Upper lobe of right lung (tissue), 1 donor: ENCODE measurements at places on chromosomes 6 and 20. TPM values are rescaled to one million over a fixed set of nuclear protein-coding genes. Genes with fewer than 3 reads are reported as not detected.

DNA sequence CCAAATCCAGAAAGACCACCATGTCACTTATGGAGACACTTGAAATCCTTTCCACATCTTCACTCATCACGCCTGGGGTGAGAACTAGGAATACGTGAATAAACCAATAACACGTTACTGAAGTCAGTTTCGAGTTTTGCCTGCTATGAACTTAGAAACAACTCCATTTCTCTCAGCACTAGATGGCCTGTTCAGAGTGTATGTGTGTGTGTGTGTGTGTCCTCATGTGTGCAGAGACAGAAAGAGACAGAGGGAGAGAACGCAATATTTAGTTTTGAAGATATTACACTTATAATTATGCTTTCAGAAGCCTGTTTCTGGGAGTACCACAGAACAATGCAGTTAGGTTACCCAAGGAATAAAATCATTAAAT is 81.2 kb upstream of the CCN6 start:
- no peak for DNase-seq

ECHDC1 gene
- 105 TPM for total RNA-seq

DNA sequence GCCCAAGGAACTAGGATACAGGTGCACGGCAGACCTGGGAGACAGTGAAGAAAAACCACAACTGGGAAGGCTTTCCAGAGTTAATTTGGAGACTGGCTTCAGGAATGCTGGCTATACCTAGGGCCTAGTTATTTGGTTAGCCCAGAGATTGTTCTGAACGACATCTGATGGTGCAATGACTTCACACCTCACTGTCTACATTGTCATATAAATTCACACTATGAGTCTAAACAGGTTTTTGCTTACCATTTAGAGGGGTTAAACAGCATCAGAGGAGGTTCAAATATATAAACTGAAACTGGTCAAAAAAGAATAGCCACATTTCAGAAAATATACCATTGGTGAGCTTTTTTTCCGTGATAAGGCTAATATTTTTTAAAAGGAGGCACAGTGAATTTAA is 16.7 kb downstream of the UBE2V1 start:
- DNase-seq = no peak

FAM83C gene
- total RNA-seq = not detected

NKAIN4 gene
- not detected for total RNA-seq

DNA sequence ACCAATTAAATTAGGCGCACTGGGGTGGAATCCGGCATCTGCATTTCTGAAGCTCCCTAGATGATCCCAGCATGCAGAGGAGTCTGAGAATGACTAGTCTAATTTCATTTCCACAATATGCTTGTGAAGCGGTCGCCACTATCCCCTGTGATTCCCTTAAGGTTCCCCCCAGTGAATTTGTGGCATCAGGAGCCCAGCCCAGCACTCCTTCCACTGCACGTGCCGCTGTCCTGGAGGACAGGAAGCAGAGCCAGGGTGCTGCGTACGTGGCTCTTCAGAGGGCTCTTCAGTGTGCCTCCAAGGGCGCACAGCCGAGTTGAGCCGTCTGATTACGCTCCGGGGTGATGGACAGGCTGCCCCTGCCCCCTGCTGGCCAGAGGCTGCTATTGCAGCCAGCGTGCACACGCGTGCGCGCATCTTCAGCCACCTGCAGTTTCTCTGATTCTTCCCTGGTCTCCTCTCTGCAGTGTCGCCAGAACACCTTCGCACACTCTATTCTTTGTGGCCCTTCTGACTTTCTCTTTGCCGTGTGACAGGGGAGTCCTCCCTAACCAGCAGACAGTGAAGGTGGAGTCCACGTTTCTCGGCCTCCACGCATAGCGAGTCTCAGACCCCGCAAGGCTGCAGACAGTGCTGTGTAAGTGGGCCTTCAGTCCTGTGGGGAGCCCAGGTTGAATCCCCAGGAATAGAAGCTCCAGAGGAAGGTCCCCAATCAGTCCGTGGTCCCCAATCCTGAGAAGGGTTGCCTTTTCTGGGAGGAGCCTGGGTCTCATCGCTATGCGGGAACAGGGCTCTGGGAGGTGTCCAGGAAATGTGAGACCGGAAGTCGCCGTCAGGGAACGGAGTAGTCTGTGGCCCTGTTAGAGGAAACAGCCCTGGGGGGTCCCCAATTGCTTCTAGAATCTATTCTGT is 16.5 kb upstream of the NCR2 start:
- peak; percentile 94 for DNase-seq

- DNase-seq = no peak
Observed at GRCh38 chr6:102150549-102150948, 757.0 kb downstream of the GRIK2 start.

RWDD2A gene
- 3.5 TPM for total RNA-seq

DNA sequence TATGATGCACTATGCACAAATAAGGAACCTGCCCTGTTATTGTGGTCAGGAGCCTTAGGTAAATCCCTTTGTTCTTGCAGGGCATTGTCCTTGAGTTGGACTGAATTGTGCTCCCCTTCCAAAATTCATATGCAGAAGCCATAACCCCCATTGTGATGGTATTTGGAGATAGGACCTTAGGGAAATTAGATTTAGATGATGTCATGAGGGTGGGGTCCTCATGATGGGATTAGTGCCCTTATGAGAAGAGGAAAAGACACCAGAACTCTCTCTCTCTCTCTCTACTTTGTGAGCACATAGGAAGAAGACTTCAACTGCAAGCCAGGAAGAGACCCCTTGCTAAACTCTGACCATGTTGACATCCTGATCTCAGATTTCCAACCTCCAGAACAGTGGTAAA is 268.0 kb downstream of the LRFN2 start:
- no peak for DNase-seq

GRCh38 chr6:43402820-43403219 is 24.5 kb upstream of the ABCC10 start:
- no peak for DNase-seq

GRCh38 chr6:95354551-95354950 is 222.8 kb upstream of the MANEA start:
- DNase-seq = no peak

DNA sequence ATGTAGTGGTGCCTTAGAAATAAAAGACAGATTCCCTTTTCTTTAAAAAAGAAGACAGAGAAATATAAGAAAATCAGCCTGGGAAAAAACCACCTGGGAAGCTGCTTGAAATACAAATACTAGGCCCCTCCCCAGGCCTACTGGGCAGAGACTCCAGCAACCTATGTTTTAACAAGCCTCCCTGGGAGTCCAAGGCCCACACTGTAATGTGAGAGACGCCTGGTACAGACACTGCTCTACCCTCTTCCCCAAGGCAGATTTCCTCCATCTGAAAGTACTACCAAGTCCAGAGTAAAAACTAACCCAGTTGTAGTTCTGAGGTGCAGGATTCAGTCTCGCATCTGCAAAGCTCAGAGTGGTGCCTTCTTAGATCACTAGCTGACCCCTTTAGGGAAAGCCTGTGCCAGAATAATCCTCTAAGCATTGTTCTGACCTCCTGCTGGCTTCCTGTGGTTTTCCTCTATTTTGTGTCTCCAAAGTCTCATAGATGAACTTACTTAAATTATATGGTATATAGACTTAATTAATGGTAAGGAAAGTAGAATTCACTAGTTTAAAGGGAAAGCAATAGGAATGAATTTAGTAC is 270.2 kb upstream of the SLC35B3 start:
- DNase-seq = no peak

ESR1 gene
- total RNA-seq = 5.7 TPM

DNA sequence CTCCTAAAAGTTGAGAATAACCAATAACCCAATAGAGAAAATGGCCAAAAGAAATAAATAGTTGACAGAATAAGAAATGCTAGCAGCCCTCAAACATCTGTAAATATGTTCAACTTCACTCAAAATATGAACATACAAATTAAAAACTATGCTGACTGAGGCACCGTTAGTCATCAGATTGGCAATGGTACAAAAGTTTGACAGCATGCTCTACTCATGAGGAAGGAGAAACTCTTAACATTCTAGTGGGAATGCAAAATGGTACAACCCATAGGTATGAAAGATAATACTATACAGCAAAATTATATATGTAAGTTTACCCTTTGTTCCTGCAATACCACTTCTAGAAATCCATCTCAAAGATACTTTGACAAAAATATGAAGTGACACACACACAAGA is 1.6 kb upstream of the ZSCAN12 start:
- no peak for DNase-seq
